Chondrocyte (in vitro differentiated cells): ENCODE measurements at places on chromosomes 1 and 21. TPM values are rescaled to one million over a fixed set of nuclear protein-coding genes. Genes with fewer than 3 reads are reported as not detected.

DNA sequence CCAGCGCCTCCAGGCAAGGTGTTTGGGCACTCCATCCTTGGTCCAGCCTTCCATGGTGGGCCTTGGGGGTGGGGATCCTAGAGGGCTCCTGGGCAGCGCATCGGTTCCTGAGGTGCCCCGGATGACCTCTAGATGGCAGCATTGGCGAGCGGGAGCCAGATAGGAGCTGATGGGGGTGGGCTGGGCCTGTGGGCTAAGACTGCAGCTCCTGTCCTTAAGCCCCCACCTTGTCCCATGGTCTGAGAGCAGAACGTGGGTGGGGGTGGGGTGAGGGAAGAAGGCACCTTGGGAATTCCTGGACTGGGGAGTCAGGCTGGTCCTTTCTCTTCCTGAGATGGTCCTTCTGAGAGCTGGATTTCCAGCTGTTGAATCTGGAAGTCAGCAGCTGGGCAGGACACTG, 93.4 kb upstream of the CSF3R start:
- no peak overlapping the region for H3K27ac ChIP-seq
- DNase-seq = peak; percentile 82
- H3K4me1 ChIP-seq = no peaks in the 10 kb centered on the region

GRCh38 chr1:921011-921837, 2.5 kb upstream of the SAMD11 start:
- H3K27me3 ChIP-seq = peaks cover 14% of the 10 kb centered on the region
- peaks cover 19% of the 10 kb centered on the region for H3K4me1 ChIP-seq
- H3K36me3 ChIP-seq = no peaks in the 10 kb centered on the region
- H3K4me3 ChIP-seq = no peak overlapping the region
- no peak overlapping the region for H3K27ac ChIP-seq

- H3K4me3 ChIP-seq = no peak overlapping the region
- DNase-seq = no peak
- peaks cover 1% of the 10 kb centered on the region for H3K36me3 ChIP-seq
- H3K4me1 ChIP-seq = peaks cover 54% of the 10 kb centered on the region
- no peaks in the 10 kb centered on the region for H3K27me3 ChIP-seq
Measured at GRCh38 chr1:22828484-22829308, 118.1 kb downstream of the EPHB2 start.

DNA sequence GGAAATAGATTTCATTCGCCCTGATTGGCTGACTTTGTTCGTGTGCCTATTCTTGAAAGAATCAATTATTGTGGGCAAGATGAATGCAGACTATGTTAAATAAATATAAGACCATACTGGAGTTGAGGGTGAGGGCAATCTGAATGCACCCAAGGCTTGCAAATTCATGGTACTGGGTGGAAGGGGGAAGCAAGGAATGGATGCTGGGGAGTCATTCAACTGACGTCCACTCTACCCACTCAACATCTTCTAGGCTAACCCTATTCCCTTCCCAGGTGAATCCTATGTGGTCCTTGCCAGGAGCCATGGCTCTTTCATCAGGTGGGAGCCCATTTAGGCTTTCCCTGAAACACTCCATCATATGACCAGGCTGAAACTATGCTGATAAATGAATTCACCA, 5.7 kb upstream of the CYP4B1 start:
- no peak overlapping the region for H3K27ac ChIP-seq
- H3K36me3 ChIP-seq = no peaks in the 10 kb centered on the region
- DNase-seq = no peak
- H3K4me1 ChIP-seq = no peaks in the 10 kb centered on the region
- no peaks in the 10 kb centered on the region for H3K27me3 ChIP-seq

- peak within 1 kb of the TSS; percentile 77 for H3K27ac ChIP-seq
- H3K36me3 ChIP-seq = peaks cover 1% of the 10 kb centered on the region
- H3K4me1 ChIP-seq = peaks cover 27% of the 10 kb centered on the region
- DNase-seq = peak; percentile 75
- peaks cover 30% of the 10 kb centered on the region for H3K27me3 ChIP-seq
- peak within 1 kb of the TSS; percentile 84 for H3K4me3 ChIP-seq
Measured at GRCh38 chr1:20485527-20486456, at the start of gene CAMK2N1. Gene CAMK2N1, minus strand, starts transcription at chr1:20486210. Its CDS starts 831 bp downstream, at chr1:20485379.

DNA sequence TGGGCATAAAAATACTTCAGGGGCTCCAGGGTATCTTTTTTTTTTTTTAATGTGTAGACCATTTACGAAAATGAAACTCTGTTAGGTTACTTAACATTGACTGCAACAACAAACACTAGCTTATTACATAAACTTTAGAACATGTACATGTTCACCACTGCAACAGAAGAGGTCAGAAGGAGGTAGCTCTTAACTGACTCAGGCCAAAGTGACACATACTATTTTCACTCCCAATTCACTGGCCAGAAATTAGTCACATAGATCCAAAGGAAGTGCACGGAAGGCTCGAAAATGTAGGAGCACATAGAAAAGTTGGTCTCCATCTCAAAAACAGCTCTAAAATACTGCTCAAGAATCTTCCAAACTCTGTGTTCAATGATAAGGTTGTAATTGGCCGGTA, 107.2 kb downstream of the AKT3 start:
- DNase-seq = no peak
- peak overlapping the region; percentile 39 for H3K27ac ChIP-seq
- H3K4me3 ChIP-seq = no peak overlapping the region
- H3K27me3 ChIP-seq = no peaks in the 10 kb centered on the region
- H3K36me3 ChIP-seq = peaks cover 1% of the 10 kb centered on the region

Gene OR2L2
- 0.07 TPM in 1 of 3 replicates, not detected in the others for total RNA-seq

Gene KRTAP19-3
- not detected in 3 replicates for total RNA-seq

DNA sequence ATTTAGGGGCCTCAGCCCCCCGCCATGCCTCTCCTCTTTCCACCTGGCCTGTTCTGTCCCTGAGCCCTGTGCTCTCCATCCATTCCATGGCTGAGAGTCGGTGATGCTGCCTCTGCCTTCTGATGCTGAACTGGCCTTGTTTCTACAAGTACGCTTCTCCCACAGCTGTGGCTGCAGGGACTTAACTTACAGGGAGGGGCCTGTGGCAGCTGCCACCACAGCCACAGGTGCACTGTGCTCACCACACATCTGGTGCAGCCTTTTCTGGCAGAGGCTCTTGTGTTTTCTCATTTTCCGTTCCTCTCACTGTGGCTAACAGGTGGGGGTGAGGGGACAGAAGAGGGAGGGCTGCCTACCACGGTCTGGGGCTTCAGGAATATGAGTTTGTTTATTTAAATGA, 4.2 kb downstream of the FMO1 start:
- H3K4me3 ChIP-seq = no peak overlapping the region
- H3K4me1 ChIP-seq = peaks cover 15% of the 10 kb centered on the region
- no peak for DNase-seq
- peaks cover 4% of the 10 kb centered on the region for H3K27me3 ChIP-seq
- H3K36me3 ChIP-seq = no peaks in the 10 kb centered on the region

DNA sequence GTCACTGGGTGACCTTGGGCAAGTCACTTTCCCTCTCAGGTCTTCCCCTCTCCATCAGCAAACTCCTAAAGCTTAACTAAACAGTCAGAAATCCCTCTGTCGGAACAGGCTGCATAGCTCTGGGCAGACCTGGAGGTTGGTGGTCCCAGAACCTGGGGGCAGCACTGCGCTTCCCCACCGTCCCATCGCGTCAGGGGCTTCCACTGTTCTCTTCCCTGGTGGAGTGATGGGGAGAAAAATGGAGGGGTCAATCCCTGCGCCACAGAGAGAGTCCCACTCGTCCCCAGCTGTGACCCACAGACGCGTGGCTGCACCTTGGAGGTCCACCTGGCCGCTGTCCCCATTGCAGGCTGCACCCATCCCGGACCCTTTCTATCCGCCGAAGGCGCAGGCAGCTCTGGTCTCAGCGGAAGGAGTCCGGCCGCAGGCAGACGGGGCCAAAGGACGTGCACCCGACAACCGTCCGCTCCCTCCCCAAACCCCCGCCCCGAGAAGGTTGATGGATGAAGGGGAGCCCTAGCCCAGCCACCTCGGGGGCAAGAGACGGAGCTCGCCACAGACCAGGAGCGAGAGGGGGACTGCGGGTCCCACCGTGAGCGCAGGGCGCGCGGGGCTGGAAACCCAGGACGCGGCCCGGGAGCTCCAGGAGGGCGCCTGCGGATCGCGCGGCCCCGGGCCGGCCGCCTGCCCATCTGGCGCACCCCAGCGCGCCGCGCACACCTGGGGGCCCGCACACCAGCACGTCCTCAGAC, 588 bp upstream of the WNT3A start:
- H3K27ac ChIP-seq = no peak overlapping the region
- DNase-seq = no peak
- no peak overlapping the region for H3K4me3 ChIP-seq
- H3K27me3 ChIP-seq = peaks cover 77% of the 10 kb centered on the region

GRCh38 chr1:193185901-193186731, at the start of gene B3GALT2:
Gene B3GALT2, minus strand, starts transcription at chr1:193186613. Its CDS starts 5,051 bp downstream, at chr1:193181562.
- H3K36me3 ChIP-seq = no peaks in the 10 kb centered on the region
- H3K4me3 ChIP-seq = peak within 1 kb of the TSS; percentile 68
- H3K27ac ChIP-seq = peak within 1 kb of the TSS; percentile 89
- DNase-seq = no peak
- peaks cover 87% of the 10 kb centered on the region for H3K4me1 ChIP-seq
- no peaks in the 10 kb centered on the region for H3K27me3 ChIP-seq

DNA sequence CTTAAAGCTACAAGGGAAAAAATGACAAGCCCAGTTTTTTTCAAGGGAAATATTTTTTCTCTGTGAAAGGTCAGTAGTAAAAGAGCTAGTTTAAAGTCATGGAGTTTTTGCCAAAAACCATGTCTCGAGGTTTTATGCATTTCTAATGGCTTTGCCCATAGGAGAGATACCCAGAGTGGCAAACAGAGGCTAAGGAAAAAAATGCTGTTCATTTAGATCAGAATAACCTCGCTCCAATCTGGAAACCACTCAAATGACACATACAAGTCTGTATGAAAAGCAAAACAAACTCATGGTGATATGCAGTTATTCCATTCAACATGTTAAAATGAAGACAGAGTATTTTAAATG, 36.9 kb upstream of the EDEM3 start:
- peak overlapping the region; percentile 69 for H3K27ac ChIP-seq
- H3K4me3 ChIP-seq = no peak overlapping the region
- peaks cover 19% of the 10 kb centered on the region for H3K4me1 ChIP-seq
- no peaks in the 10 kb centered on the region for H3K27me3 ChIP-seq
- H3K36me3 ChIP-seq = peaks cover 22% of the 10 kb centered on the region

- no peak overlapping the region for H3K4me3 ChIP-seq
- DNase-seq = no peak
- peaks cover 13% of the 10 kb centered on the region for H3K4me1 ChIP-seq
- peaks cover 4% of the 10 kb centered on the region for H3K36me3 ChIP-seq
Measured at GRCh38 chr1:12056331-12056841, 6.7 kb upstream of the TNFRSF8 start.

Gene UTP25
- total RNA-seq = 5.5 to 7.4 TPM (median 6.4 TPM) in 3 replicates

DNA sequence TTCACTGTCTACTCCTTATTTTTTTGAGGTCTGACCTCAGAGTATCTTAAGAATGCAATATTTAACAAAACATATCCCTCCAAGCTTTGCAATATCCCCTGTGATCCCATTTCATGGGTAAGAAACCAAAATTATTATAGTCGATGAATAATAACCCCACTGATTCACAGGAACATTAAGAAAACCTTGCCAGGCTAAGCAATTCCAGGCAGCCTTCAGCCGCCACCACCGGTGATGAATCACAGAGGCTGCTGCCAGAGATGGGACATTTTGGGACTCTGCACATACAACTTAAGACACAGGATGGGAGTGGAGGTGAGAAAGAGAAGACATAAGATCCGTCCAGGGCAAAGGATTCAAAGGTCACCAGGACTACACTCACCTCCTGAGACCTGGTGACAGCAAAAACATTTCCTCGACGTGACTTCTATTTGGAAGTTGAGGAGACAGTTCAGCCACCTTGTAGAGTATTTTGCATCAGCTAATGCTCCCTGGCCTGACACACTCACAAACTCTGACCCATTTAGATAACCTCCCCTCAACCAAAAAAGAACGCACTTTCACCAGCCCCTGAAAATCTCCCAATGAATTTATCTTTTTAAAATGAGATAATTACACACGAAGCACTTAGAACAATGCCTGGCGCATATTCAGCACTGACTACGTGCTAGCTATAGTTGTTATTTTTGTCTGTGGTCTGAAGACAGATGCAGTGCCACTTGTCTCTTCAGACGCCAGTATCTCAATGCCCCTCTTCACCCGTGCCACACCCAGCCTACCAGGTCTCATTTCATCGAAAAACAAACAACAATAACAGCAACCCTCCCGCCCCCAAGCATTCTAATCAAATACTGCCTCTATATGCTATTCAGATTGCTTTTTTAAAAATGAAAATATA, 17.8 kb upstream of the OVAAL start:
- H3K4me3 ChIP-seq = no peak overlapping the region
- peak overlapping the region; percentile 75 for H3K27ac ChIP-seq
- no peaks in the 10 kb centered on the region for H3K36me3 ChIP-seq
- no peak for DNase-seq
- H3K27me3 ChIP-seq = peaks cover 4% of the 10 kb centered on the region
- peaks cover 36% of the 10 kb centered on the region for H3K4me1 ChIP-seq

DNA sequence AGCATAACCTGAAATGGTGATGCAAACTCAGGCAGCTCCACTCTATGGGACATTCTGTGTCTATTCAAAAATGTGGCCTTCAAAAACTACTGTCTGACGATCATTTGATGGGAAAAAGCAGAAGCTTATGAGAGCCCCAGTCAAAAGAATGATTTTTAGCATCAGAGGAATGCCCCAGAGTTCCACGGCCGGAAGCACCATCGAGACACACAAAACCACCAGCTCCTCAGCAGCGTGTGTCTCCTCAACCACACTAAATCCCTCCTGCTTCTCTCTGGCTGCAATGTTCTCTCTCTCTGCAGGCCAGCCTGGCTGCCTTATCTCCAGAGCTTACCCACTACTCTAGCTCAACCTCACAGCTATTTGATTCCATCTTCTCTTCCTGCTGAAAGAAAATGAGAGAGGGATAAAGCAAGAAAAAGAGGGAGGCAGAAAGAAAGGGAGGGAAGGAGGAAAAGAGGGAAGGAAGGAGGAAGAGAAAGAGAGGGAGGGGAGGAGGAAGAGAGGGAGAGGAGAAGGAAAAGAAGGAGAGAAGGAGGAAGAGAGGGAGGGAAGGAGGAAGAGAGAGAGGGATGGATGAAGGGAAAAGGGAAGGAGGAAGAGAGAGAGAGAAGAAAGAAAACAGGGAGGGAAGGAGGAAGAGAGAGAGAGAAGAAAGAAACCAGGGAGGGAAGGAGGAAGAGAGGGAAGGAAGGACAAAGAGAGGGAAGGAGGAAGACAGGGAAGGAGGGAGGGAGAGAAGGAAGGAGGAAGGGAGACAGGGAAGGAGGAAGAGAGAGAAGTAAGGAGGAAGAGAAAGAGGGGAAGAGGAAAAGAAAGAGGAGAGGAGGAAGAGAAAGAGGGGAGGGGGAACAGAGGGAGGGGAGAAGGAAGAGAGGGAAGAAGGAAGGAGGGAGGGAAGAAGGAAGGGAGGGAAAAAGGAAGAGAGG, 33.5 kb upstream of the LAPTM5 start:
- no peak overlapping the region for H3K27ac ChIP-seq
- peak; percentile 19 for DNase-seq
- H3K4me1 ChIP-seq = peaks cover 11% of the 10 kb centered on the region
- no peaks in the 10 kb centered on the region for H3K36me3 ChIP-seq
- peaks cover 35% of the 10 kb centered on the region for H3K27me3 ChIP-seq
- no peak overlapping the region for H3K4me3 ChIP-seq

Gene DIO1
- not detected in 3 replicates for total RNA-seq

GRCh38 chr1:163737261-163737660, 415.5 kb downstream of the NUF2 start:
- H3K27ac ChIP-seq = no peak overlapping the region
- no peaks in the 10 kb centered on the region for H3K4me1 ChIP-seq
- no peaks in the 10 kb centered on the region for H3K27me3 ChIP-seq
- H3K4me3 ChIP-seq = no peak overlapping the region

Gene OPRD1
- 0.10 to 0.22 TPM (median 0.15 TPM) in 3 replicates for total RNA-seq

Gene JTB
- total RNA-seq = 128 to 158 TPM (median 130 TPM) in 3 replicates

Gene CEP170
- total RNA-seq = 101 to 109 TPM (median 108 TPM) in 3 replicates
